ENCODE measurements at places on chromosomes 5 and 9.
A peak's percentile ranks its signal among the peaks of the same experiment; 100 is the strongest.

- H3K27ac ChIP-seq, result no peak overlapping the region
- H3K4me1 ChIP-seq, result peaks cover 6% of the 10 kb centered on the region
- H3K27me3 ChIP-seq, result no peaks in the 10 kb centered on the region
Observed at GRCh38 chr5:95219411-95219810, 65.5 kb downstream of the MCTP1 start.

- no peaks in the 10 kb centered on the region for H3K4me1 ChIP-seq
- H3K27ac ChIP-seq, result no peak overlapping the region
- no peak overlapping the region for H3K4me3 ChIP-seq
- no peaks in the 10 kb centered on the region for H3K27me3 ChIP-seq
- H3K36me3 ChIP-seq, result no peaks in the 10 kb centered on the region
- no peak for DNase-seq
Observed at GRCh38 chr9:81637276-81637675, 52.1 kb downstream of the TLE1 start.

DNA sequence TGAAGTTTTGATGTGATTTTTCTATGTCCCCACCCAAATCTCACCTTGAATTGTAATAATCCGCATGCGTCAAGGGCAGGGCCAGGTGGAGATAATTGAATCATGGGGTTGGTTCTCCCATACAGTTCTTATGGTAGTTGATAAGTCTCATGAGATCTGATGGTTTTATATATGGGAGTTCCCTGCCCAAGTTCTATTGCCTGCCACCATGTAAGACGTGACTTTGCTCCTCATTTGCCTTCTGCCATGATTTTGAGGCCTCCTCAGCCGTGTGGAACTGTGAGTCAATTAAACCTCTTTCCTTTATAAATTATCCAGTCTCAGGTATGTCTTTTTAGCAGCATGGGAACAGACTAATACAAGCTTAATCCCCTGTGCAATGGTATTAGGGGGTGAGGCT is 25.5 kb upstream of the RAI14 start:
- DNase-seq, result no peak
- no peaks in the 10 kb centered on the region for H3K27me3 ChIP-seq
- H3K4me3 ChIP-seq, result no peak overlapping the region

DNA sequence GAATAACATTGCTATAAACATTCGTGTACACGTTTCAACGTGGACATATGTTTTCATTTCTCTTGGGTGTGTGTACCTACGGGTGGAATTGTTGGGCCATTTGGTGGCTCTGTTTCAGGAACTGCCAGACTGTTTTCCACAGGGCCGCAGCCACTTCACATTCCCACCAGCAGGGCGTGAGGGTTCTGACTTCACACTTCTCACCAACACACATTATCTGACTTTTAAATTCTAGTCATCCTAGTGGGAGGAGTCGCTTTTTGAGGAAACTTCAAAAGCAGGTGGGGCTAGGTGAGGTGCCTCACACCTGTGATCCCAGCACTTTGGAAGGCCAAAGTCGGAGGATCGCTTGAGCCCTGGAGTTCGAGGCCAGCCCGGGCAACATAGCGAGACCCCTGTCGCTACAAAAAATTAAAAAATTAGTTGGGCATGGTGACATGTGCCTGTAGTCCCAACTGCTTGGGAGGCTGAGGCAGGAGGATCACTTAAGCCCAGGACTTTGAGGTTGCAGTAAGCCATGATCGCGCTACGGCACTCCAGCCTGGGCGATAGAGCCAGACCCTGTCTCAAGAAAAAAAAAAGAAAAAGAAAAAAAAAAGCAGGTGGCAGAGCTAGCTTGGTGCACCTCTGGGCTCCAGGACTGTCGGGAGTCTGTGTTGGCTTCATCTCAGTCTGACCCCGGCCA is 28.5 kb downstream of the TSPAN17 start:
- no peak overlapping the region for H3K27ac ChIP-seq
- no peak overlapping the region for H3K4me3 ChIP-seq
- peak; percentile 69 for DNase-seq
- no peaks in the 10 kb centered on the region for H3K36me3 ChIP-seq
- H3K27me3 ChIP-seq, result no peaks in the 10 kb centered on the region

DNA sequence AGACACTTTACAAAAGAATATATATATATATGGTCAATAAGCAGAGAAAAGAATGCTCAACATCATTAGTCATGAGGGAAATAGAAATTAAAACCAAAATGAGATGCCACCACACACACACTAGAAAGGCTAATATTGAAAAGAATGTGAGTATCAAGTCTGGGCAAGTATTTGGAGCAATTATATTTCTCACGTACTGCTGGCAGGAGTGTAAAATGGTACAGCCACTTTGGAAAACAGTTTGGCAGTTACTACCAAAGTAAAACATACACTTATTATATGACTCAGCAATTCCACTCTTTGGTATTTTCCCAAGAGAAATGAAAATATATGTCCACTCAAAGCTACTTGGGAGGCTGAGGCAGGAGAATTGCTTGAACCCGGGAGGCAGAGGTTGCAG is 29.8 kb downstream of the NEUROG1 start:
- no peaks in the 10 kb centered on the region for H3K36me3 ChIP-seq
- no peak overlapping the region for H3K27ac ChIP-seq
- H3K27me3 ChIP-seq, result no peaks in the 10 kb centered on the region
- no peak overlapping the region for H3K4me3 ChIP-seq

DNA sequence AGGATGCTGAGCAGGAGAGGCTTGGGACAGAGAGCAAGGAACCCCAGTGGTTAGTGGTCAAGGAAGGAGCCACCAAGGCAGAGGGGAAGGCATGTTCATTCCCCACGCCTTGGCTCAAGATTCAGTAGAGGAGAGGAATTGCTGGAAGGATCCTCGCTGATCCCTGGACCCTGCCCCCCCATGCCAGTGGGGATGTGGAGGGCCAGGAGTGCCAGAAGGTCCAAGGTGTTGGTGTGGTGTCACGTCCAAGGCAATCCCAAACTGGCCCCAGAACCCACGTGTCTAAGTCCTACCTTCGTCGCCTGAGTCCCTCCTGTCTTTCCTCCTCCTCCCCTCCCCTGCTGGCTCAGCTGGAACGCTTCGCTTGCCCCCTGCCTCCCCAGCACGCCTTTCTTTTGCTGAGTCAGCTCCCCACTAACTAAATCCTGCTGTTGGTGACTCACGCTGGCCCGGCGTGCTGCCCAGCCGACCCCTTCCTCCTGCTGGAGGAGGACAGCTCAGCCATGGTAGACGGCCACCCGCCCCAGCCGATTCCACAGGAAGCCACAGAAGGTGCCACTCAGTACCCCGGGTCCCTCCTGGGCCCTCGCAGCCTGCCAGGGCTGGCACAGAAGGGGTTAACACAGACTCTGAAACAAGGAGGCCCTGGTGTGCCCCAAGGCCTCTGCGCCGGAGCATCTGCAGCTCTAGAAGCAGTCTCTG is 37.6 kb upstream of the ORM1 start:
- H3K36me3 ChIP-seq, result no peaks in the 10 kb centered on the region
- peaks cover 14% of the 10 kb centered on the region for H3K4me1 ChIP-seq
- no peak overlapping the region for H3K27ac ChIP-seq
- no peaks in the 10 kb centered on the region for H3K27me3 ChIP-seq
- peak; percentile 28 for DNase-seq

Data from Caco-2 (cell line).